ENCODE measurements at places on chromosomes 4 and X. TPM values are rescaled to one million over a fixed set of nuclear protein-coding genes. Genes with fewer than 3 reads are reported as not detected.

GRCh38 chr4:89158884-89159503, 47.7 kb downstream of the TIGD2 start:
- peak; percentile 61 for DNase-seq

GRCh38 chr4:149986917-149987316, 91.3 kb upstream of the DCLK2 start:
- no peak for DNase-seq

- no peak for DNase-seq
Observed at GRCh38 chrX:133575501-133576136, 160.3 kb upstream of the GPC4 start.

- peak; percentile 90 for DNase-seq
Observed at GRCh38 chr4:124111922-124112321, 600.6 kb downstream of the ANKRD50 start.

DNA sequence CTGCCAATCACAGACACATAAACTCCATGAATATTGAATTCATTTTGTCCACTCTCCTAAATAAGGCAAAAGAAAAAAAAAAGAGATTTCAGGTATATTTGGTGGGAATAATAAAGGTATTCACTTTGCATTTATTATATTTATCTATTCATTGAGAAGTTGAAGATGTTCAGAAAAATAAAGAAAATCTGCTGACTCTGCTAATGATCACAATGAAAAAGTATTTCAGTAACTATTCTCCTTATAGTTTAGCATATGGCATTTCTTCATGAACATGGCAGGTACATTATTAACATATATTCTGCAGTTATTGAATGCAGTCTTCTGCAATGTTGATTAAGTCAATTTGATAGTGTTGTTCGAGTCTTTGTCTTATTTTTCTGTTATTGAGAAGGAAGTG, 202.5 kb upstream of the ANKRD50 start:
- DNase-seq, result no peak

DNA sequence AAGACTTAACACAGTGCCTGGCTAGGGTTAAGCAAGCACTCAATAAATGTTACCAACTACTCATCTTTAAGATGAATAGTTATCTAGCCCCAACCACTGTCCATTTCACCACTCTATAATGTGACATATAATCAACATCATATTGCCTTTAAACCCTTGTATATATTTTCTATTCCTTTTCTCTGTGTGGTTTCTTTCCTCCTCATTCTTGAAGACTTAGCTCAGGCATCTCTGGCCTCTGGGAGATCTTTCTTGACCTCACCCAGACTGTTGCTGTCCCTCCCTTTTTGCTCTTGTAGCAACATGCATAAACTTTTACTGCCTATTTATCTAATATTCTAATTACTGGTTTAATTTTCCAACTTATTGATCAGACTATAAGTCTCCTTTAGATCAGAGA, 249.9 kb upstream of the MAB21L2 start:
- DNase-seq, result no peak

- DNase-seq, result no peak
Observed at GRCh38 chr4:78069859-78070258, 12.7 kb downstream of the FRAS1 start.

PPP2R2C gene
- 0.60 TPM for total RNA-seq

FBXL5 gene
- total RNA-seq, result 97.8 TPM

- peak; percentile 60 for DNase-seq
Observed at GRCh38 chrX:118847676-118848075, 24.1 kb downstream of the ZCCHC12 start.

TIMM17B gene
- 17.0 TPM for total RNA-seq

DNA sequence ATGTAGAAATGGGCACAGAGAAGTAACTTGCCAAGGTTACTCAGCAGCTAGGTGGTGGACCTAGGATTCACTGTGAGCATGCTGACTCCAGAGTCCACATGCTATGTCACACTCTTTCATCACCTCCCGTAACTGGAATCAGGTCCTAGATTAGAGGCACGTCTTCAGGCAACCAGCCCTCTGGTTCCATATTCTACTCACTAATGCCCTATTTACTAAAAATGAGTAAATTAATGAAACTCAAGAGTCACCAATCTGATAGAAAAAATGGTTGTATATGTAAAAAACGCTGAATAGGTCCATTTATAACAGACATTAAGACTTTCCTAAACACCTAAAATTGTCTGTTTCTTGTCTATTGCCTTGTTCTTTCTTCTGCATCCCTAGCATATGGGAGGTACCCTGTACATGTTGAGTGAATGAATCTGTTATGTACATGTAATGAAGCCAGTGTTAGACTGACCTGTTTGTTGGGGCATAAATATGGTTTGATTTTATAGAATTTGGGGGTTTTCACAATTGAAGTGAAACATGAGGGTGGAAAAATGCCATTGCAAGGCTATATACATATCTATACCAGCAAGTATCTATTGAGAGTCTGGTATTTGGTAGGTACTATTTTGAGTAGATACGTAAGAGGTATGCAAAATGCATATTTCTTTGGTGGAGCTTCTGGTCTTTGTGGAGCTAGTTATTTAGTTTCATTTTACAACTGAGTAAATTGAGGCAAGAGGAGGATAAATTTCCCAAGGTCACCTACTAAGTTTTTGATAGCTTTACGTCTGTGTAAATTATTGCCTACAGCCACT, 7.5 kb upstream of the RUFY3 start:
- no peak for DNase-seq

GRCh38 chr4:182738283-182739047, 178.7 kb downstream of the DCTD start:
- no peak for DNase-seq

DNA sequence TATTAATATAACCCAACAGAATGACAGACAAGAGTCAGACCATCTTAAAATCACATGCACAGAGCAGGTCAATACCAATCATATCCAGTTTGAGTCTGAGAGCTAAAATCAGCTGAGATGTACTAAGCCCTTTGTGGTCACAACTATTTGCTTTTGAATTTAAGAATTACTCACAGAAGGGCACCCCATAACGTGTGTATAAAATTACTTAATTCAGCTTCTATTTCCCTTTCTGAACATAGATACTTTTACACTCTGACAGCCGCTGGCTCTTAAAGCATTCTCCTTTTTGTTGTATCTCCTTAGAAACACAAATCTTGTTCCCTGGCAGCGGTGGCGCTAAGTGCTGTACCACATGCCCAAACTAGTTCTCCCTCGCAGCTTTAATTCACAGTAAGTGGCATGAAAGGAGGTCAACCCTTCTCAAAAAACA, 14.8 kb upstream of the PPARGC1A start:
- no peak for DNase-seq
